ENCODE measurements at places on chromosomes 4 and X.

DNA sequence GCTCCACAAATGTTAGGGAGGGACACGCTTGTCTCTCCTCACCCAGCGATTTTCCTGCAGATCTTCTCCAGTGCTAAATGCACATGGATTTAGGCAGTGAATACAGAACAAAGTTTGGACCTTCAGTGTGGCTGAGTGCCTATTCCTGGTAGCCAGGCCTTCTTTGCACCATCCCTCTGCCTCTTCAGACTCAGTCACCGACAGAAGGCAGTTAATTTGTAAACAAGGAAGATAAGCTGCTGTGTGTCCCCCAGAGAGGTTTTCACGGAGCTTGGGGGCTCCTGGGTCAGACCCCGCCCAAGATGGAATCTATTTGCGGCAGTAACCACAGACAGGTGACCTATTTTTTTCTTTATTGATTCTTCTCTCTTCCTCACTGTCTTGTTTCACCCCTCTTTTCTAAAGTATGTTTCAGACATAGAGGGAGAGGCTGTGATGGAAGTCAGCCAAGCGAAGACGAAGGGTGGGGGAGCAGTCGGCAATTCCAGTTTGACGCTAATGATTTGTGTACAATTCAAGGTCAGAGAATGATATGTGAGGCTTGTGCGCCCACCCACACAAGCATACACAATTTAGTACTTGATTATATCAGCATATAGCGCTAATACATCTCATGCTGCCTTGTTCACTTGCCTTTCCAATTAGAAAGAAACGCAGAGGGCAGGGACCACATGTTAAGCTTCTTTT lies 200.8 kb downstream of the MGST2 start:
- no peak for DNase-seq

DNA sequence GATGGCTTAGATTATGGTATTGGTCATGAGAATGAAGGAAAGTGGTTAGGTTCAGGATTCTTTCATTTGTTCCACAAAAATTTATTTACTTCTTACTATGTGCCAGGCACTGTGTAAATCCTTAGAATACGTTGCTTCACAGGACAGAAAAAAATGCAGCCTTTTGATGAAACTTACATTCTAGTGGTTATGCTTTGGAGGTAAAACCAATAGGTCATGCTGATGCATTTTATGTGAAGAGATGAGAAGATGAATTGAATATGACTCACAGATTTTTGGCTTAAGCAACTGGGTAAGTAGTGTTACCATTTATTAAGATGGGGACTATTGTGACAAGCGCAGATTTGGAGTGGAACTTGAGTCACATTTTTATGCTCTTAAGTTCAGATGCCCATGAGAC lies 165.3 kb downstream of the GLRA2 start:
- DNase-seq, result no peak

DNA sequence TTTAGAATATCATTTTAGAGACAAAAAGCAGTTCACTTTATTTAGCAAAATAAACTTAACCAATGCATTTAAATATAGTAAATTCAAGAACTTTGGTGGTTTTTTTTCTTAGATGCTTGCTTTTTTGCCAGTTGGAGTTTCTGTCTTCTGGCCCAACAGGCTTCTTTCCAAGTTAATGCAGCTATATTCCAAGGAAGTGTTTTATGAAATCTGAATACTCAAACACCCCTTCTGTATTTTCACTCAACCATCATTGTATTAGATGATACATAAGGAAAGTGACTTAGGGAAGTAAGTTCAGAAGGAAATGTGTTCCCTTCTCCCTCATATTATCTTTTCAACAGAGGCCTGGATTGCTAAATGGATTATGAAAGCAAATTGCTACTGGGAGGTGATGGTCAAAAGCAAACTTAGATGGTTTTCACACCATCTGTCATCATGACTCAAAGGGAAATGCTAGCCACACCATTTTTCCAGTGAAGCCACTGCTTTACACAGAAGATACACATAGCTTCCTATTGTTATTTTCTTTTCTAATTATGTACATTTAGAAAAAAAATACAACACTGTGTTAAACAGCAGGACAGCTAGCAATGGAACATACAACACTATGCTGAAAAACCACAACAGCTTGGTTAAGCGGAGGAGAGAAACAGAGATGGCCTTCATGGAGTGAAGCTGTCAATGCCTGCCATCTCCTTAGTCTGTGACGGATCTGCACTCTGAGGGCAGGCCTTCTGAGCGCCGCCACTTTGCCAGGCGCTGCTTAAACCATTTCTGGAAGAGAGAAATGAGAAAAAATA lies 32.9 kb downstream of the HOPX start:
- DNase-seq, result peak; percentile 81

- no peak for DNase-seq
Measured at GRCh38 chr4:187396106-187396505, 599.5 kb upstream of the ZFP42 start.

GRCh38 chr4:74108457-74109115 lies 9.6 kb upstream of the CXCL2 start:
- no peak for DNase-seq

DNA sequence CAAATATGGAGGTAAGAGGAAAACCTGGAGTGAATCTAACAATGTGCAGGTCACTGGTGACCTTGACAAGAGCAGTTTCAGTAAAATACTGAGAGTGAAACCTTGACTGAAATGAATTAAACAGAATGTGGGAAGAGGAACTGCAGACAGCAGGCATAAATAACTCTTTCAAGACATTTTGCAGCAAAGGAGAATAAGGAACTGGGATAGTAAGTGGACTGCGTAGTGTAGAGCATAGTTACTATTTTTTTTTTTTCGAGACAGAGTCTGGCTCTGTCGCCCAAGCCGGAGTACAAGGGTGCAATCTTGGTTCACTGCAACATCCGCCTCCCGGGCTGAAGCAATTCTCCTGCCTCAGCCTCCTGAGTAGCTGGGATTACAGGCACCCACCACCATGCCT lies 24.0 kb downstream of the RBMX start:
- DNase-seq, result no peak

DNA sequence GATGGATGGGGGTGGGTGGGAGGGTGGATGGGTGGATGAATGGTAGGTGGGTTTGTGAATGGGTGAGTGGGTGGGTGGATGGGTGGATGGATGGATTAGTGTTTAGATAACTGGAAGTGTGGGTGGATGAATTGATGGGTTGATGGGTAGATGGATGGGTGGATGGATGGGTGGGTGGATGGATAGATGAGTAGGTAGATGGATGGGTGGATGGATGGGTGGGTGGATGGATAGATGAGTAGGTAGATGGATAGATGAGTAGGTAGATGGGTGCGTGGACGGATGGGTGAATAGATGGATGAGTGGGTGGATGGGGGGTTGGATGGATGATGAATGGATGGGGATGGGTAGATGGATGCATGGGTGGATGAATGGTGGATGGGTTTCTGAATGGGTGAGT lies 20.3 kb upstream of the ASMTL start:
- no peak for DNase-seq

Data from activated CD4-positive, alpha-beta T cell treated with anti-CD3 and anti-CD28 coated beads, Interleukin-2, amount 50 U/mL, for 16 hours (primary cell).